Activated CD4-positive, CD25-positive, alpha-beta regulatory T cell treated with anti-CD3 and anti-CD28 coated beads, Interleukin-2, amount 50 U/mL, for 24 hours (primary cell): ENCODE measurements at places on chromosomes 5 and 9.

- no peak for ATAC-seq
These were observed 77.2 kb upstream of the IRX4 start for GRCh38 chr5:1959725-1960581.

GRCh38 chr5:459562-460272 is 16.7 kb downstream of the EXOC3 start:
- no peak for ATAC-seq

GRCh38 chr9:89439571-89439970 is 58.3 kb downstream of the SEMA4D start:
- no peak for ATAC-seq

GRCh38 chr9:129954868-129955550 is 88.0 kb downstream of the FNBP1 start:
- ATAC-seq: no peak

DNA sequence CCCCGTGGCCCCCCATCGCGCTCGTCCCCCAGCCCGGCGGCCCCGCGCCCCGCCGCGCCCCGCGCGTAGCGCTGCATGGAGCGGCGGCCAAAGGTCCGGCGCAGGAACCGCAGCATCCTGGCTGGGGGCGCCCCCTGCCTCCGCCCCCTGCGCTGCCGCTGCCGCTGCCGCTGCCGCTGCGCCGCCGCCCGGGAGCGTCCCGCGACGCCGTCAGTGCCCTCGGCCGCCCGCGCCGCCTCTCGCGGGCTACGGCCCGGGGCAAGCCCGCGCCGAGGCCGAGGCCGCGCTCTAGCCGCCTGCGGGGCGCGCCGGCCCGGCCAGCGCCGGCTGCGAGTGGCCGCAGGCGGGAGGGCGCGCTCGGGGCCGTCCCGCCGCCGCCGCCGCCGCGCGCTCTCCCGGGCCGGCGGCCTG is 523 bp downstream of the EPB41L4B start:
- ATAC-seq: no peak

GRCh38 chr9:5982317-5982716 is 33.1 kb downstream of the RANBP6 start:
- ATAC-seq: no peak
